ENCODE measurements at places on chromosomes 4 and X.

GRCh38 chr4:56737666-56738065 lies 56.6 kb upstream of the HOPX start:
- DNase-seq: no peak

DNA sequence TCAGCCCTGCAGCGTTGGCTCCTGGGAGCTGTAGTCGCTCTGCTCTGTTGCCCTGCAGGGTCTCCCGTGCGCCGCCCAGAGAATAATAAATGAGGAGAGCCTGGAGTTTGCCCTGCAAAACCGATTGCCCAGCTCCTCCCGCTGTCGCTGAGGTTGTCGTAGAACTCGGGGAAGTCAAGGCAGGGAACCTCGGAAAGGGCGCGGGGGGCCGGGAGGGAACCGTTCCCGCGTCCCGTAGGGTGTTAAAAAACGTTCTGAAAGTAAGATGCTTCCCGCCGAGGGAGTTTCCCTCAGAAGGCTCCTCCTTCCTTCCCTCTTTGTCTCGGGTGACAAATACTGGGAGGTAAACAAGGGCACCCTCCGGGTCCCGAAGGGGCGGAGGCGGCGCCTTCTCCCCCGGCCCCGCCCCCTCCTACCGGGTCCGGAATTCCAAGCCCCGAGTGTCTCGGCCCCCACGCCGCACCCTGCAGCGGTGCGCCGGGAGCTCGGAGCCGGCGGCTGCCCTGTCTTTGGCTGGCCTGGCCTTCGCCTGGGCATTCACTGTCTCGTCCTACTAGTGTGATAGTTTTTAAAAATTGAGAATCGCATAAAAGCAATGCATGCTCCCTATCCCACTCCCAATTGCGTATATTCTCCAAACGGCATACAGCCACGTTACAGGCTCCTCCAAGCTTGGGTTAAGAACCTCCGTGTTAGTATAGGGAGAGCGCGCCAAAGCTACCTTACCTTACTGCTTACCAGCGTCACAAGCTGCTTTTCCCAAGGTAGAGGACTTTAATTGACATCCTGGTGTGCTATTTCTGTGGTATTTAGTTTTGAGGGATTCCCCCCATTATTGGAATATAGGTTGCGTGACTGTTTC lies 964 bp upstream of the HMGB2 start:
- peak; percentile 82 for DNase-seq

GRCh38 chr4:183918696-183919095 lies 13.6 kb downstream of the STOX2 start:
- no peak for DNase-seq

DNA sequence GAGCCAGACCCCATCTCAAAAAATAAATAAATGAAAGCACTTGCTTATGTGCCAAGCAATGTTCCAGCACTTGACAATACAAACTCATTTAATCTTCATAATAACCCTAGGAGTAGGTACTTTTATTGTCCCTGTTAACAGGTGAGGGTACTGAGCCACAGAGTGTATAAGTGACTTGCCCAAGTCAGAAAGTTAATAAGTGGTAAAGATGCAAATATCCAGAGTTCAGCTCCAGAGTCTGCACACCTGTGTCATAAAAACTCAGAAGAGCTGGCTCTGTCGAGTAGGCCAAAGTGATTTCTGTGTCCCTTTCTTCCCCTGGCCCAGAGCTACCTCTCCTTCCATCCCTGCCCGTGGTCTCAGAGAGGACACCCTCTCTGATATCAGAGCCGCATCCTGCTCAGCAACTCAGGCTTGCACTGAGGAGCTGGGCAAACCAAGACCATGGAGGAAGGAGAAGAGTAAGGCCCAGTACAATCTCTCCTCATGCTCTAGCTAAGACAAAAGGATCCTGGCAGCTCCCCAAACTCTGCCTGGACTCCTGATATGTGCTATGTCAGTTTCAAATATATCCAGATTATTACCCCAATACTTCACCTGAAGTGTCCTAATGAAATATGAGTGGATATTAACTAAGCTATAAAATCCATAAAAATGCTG lies 136.3 kb downstream of the HS6ST2 start:
- DNase-seq: no peak

All from left renal pelvis (tissue), 4 donors.